Skeletal muscle cell (primary cell): ENCODE measurements at places on chromosomes 5 and 9.

GRCh38 chr5:45062044-45062443, 253.3 kb downstream of the MRPS30 start:
- no peak for DNase-seq

DNA sequence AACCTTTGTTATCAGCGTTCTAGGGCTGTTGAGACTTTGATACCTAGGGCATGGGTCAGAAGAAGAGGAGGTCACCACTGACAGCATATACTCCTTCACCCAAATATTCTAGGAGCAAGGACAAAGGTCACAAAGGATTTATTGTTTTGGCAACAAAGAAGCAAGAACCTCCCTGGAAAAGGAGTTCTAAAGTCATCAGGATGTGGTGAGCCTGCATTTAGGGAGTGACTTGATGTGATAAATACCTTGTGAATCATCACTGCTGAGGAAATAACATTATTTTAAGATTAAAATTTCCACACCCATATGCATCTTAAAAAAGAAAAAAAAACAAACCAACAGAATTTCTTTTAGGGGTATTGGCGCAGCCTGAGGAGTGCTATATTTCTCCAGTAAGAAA, 13.9 kb downstream of the IFNA1 start:
- DNase-seq = peak; percentile 22

DNA sequence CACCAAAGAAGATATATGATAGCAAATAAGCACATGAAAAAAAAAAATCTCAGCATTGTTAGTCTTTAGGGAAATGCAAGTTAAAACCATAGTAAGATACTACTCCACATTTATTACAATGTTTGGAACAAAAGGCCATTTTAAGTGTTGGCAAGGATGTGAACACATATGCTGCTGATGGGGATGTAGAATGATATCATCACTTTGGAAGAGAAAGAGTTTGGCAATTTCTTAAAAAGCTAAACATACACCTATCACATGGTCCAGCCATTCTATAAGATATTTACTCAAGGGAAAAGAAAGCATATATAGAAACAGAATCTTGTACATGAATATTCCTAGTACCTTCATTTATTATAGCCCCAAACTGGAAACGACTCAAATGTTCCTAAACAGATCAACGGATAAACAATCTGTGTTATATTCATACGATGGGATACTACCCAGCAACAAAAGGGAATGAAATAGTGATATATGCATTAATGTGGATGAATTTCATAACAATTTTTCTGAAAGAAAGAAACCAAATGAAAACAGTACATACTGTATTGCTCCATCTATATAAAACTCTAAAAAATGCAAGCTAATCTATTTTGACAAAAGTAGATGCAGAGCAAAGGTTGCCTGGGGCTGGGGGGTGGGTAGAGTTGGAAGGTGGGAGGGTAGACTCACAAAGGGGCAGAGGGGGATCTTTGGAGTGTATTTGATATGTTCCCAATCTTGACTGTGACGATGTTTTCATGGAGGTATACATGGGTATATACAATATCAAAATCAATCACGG, 45.7 kb upstream of the SMAD5 start:
- no peak for DNase-seq

DNA sequence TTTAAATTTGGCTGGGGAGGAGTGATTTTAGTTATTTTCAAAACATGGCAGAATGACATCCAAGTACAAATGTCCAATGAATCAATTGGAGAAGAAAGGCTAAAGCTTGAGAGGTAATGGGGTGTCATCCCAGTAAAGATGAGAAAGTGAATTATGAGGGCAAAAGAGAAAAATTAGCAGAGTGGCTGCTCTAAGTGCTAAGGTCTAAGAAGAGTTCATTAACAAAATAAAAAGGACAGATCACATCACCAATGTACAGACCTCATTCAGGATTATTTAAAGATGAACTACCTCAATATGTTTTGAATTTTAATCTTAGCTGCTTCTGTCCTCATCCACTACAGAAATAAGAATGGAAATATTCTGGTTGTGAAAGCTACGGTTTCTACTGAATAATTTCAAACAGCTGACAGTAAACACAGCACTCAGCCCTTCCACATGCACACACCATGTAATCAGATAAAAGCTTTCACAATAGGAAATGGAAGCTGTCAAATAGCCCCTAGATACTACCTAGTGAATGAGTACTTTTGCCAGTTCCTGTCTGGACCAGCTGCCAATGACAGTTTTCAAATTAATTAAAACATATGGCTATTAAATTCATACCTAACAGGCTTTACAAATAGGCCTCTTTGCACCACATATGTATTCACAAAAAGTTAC, 171.5 kb downstream of the SSBP2 start:
- DNase-seq = no peak

GRCh38 chr5:119360905-119361593, 5.2 kb downstream of the TNFAIP8 start:
- DNase-seq = peak; percentile 68

DNA sequence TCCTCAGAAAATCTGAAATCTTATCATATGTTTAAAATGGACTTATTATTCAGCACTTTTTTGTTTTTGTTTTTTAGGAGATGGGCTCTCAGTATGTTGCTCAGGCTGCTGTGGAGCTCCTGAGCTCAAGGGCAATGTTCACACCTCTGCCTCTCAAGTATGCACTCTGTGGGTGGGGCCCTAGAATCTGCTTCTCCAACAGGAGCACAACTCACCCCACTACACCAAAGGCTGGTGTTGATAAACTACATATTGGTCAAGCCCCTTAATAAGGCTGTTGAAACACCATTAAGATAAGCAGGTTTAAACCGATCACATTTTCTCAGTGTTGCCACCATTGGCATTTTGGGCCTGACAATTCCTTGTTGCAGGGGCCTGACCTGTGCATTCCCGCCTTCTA, 131.6 kb downstream of the FANCC start:
- no peak for DNase-seq

DNA sequence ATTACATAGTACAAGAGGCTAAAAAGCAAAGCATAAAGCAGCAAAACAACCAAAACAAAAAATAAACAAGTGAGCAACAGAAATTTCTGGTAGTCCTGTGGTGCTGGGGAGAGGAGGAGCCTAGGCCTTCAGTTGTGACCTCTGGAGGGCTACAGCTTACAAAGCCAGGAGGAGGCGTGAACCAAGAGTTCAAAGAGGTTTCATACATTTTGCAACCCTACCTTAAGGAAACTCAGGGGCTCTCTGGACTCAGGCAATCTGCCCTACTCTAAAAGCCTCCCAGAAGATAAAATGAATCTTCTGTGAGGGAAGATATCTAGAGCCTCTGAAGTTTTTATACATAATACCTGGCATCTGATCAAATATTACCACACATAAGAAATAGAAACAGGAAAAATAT, 187.4 kb downstream of the AGTPBP1 start:
- no peak for DNase-seq

DNA sequence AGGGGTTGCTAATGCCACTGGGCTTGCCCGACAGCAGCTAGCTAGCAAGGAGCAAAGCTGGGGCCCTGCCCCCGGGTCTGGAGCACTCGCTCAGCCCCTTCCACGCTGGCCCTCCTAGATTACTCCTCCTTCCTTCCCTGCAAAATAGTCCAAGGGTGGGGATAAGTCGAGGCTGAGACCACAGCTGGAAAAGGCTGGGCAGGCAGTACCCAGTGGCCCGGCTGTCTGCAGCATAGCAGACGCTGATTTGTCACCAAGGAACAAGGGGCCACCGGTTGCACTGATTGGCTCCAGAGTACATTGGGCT, 73.9 kb downstream of the ADAMTS2 start:
- DNase-seq = no peak

GRCh38 chr5:180161420-180162303, 47.3 kb downstream of the RASGEF1C start:
- DNase-seq = no peak

DNA sequence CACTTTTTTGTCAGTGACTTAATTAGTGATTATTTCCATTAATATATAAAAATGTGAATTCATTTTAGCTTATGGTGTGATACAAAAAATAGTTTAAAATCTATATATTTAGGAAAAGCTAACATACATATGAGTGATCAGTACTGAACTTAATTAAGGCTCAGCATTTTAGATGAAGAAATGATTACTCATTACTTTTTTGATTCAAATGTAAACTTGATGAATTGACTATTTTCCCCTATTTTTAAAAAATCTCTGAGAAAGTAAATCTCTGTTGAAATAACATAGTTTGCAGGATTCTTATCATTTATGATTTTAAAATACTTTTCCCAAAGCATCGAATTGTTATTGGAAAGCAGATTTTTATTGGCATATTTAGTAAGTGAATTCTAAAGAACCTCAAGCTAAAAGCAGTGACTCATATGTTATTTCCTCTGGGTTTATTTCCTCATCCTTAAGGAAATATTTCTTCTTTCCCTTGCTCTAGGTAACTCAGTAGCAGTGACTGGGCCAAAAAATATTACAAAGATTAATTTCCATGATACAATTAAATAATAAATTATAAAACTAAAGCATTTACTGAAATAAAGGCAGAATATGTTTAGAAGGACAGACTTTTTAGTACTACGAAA, 290.6 kb downstream of the FER start:
- no peak for DNase-seq
